AML-193 (cell line): ENCODE measurements at places on chromosomes 3 and 15.

- DNase-seq = no peak
Observed at GRCh38 chr3:170723241-170723640, 137.4 kb upstream of the SLC7A14 start.

DNA sequence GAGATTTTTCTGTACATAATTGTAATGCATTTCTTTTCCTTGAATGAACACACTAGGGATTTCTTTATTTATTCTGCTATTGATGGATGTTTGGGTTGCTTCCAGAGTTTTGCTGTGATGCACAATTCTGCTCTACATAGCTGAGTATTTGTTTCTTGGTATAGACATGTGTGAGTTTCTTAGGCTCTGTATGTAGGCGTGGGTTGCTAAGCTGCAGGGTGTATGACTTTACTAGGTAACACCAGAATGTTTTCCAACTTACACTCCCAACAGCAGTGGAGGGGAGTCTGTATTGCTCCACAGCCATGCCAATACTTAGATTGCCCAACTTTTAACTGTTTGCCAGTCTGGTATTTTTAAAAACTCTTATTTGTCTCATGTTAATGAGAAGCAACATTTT lies 155.5 kb upstream of the TNIK start:
- peak; percentile 11 for DNase-seq

- peak; percentile 36 for DNase-seq
Observed at GRCh38 chr3:122572940-122573412, 4.5 kb upstream of the PARP15 start.

GRCh38 chr15:34147371-34148140 lies 45.7 kb downstream of the PGBD4 start:
- DNase-seq = no peak

DNA sequence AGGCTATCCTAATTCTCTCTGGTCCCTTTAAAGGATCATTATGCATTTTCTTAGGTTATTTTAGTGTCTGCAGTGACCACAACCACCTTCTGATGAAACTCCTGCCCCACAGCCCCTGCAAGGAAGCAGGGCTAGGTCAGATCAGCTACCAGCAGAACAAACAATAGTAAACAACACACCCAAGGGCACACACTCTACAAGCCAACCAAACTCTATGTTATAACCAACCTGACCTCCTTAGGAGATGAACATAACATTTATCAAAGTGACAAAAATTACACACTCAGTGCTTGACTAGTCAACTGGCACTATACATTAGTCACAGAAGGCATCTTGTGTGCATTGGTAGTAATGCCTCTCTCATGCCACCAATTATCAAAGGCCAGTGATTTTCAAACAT lies 17.3 kb downstream of the DENND6A start:
- no peak for DNase-seq

DNA sequence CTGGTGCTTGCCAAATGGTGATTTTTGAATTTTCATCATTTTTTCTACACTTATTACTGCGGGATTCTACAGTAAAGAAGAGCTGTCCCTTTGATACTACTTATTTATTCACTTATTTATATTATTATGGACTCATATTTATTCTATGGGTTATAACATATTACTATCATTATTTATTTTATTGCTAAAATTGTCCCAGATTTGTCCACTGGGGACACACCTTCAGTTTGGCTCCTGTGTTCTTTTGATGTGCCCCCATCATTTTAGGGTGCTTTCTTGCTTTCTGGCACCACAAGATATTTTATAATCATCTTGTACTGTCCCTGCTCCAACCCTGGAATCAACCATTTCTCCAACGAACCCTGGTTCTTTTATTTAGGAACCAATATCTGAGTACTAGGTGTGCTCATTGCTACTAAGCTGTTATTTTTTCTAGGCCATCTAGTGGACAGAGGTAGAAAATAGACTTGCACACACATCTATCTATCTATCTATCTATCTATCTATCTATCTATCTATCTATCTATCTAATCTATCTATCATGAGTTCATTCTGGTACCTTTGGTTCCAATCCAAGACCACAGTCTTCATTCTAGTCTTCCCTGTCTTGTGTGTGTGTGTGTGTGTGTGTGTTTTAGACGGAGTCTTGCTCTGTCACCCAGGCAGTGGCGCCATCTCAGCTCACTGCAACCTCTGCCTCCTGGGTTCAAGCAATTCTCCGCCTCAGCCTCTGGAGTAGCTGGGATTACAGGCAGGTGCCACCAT lies 16.0 kb downstream of the SLC22A14 start:
- DNase-seq = peak; percentile 60

DNA sequence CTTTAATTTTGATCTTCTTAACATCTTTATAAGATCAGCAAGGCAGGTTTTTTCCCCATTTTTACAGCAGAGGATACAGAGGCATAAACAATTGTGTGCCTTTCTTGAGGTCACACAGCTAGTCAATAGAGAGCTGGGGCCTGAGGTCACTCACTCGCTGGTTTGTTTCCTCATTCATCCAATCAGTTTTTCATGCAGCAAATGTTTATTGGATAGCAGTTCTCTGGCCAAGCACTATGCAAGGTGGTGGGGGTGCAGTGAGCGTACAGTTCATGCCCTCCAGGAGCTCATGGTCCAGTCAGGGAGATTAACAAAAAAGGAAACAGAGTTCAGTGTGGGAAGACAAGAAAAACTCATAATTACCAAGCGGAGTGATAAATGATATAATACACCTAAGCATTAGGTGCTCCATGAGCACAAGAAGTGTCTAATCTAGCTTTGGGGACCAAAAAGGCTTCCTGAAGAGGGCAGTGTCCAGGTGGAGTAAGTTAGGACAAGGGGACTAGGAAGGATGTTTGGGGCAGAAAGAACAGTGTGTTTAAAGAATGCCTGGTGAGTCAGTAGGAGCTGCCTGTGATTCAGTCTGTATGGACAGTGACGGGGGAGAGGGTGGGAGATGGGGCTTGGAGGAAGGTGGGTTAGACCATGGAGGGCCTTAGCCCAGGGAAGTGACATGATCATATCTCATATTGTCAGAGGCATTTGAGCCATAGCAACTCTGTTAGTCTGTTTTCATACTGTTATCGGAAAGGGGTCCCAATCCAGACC lies 29.3 kb downstream of the MAP2K5 start:
- no peak for DNase-seq

DNA sequence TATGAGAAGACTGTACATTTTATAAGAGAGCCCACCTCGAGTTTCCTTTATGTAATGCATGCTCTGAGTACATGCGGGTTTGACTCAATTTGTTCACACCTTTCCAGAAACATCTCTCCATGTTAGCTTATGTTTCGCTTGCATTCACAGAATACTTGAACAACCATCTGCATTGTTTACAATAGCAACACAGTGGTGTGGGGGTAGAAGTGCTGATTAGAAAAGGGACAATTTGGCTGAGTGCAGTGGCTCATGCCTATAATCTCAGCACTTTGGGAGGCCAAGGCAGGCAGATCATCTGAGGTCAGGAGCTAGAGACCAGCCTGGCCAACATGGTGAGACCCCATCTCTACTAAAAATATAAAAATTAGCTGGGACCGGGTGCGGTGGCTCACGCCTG lies 60.9 kb downstream of the NCEH1 start:
- no peak for DNase-seq
